ENCODE measurements at places on chromosomes 2 and 18.

- DNase-seq, result no peak
These were observed 13.8 kb downstream of the HJURP start for GRCh38 chr2:233840520-233840919.

DNA sequence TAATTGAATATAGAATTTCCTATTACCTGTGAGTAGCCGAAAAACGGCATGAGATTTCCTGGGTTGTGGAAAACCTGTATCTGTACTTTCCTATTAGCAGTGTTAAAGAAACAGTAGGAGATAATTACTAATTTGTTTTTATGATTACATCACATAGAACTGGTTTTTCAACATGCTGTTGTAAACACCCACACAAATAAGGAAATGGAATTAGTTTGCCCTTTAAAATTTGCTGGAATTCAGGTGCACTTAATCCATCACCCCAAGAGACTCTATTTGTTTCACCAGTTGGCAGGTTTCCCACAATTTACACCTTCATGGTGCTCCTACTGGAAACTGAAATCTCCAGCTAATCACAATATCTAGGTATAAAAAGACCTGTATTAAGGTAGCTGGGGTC lies 274.1 kb upstream of the SLC8A1 start:
- DNase-seq, result no peak

GRCh38 chr18:31401156-31402025 lies 24.8 kb downstream of the DSG4 start:
- DNase-seq, result no peak

DNA sequence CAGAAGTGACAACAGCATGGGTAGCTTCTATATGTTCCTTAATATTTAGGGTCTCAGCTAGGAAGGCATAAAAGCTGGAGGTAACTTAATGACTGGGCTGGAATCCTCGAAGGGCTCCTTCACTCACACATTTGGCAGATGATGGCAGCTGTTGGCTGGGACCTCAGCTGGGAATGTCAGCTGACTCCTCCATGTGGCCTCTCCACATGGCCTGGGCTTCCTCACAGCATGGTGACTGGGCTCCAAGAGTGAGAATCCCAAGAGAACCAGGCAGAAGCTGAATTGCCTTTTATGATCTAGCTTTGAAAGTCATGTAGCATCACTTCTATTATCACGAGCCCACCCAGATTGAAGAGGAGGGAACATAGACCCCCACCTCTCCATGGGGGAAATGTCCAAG lies 54.9 kb downstream of the TET3 start:
- no peak for DNase-seq

DNA sequence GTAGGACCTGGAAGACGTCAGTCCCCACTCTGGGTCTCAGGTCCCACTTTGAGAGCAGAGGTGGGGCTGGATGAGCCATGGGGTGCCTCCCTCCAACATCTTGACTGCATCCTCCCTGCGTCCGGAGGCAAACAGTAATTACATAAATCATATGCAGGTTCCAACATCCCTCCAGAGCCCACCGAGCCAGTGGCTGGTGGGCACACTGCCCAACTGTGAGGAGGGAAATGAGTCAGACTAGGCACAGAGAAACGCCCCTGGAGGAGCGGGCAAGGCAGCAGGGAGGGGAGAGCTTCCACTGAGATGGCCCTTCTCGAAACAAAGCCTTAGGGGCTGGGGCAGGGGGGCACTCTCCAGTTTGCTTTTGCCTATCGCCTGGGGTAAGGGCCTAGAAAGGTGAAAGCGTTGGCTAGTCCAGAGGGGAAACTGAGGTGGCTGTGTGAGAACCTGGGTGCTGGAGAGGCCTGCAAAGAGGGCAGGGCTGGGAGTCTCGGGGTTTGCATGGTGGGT lies 168.2 kb upstream of the MYCN start:
- no peak for DNase-seq

DNA sequence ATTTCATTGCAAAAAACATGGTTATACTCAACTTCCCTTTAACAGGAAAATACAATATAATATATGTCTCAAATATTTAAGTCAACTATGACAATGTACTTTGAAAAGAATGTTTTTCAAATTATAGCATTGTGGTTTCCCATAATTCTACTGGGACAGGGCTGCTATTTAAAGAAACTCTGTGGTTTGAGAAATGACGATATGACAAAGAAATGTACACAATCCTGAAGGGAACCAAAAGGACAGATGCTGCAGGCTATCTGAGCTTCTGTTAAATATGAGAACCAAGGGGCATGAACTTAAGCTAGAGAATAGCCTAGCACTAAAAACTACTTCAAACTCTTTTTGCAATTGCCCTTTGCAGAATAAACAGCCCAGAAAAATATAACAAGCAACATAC lies 415.9 kb downstream of the GRB14 start:
- no peak for DNase-seq

GRCh38 chr18:10482985-10483949 lies 28.8 kb downstream of the APCDD1 start:
- DNase-seq, result peak; percentile 11
